Lung (tissue), 17 donors: ENCODE measurements at places on chromosomes 3 and 15. TPM values are rescaled to one million over a fixed set of nuclear protein-coding genes. Genes with fewer than 3 reads are reported as not detected.
A peak's percentile ranks its signal among the peaks of the same experiment; 100 is the strongest.

DNA sequence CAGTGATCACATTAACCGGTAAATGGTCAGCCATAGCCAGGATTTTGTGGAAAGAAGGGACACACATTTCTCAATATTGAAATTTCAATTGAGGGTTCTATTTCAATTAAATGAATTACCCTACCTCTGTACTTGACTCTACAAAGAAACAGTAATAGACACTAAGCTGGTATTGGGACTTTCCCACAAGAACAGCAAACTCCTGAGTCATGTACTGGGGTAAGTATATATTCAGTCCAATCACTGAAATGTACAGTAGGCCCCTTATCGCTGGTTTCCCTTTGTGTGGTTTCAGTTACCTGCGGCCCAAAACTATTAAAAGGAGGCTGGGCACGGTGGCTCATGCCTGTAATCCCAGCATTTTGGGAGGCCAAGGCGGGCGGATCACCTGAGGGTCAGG lies 17.6 kb downstream of the ASB14 start:
- no peaks in the 10 kb centered on the region for H3K27me3 ChIP-seq
- no peak overlapping the region for H3K4me3 ChIP-seq
- peaks cover 7% of the 10 kb centered on the region for H3K36me3 ChIP-seq
- H3K27ac ChIP-seq: no peak overlapping the region
- H3K4me1 ChIP-seq: no peaks in the 10 kb centered on the region
- no peak for DNase-seq

SLC2A2 gene
- not detected for total RNA-seq

GRCh38 chr3:14525685-14526631 lies 14.2 kb downstream of the GRIP2 start:
- no peak for DNase-seq
- H3K27me3 ChIP-seq: no peaks in the 10 kb centered on the region
- peak overlapping the region; percentile 85 for H3K27ac ChIP-seq
- H3K4me1 ChIP-seq: no peaks in the 10 kb centered on the region

- H3K27me3 ChIP-seq: peaks cover 27% of the 10 kb centered on the region
- H3K27ac ChIP-seq: peak overlapping the region; percentile 97
- H3K4me1 ChIP-seq: peaks cover 4% of the 10 kb centered on the region
- DNase-seq: peak; percentile 69
- H3K36me3 ChIP-seq: no peaks in the 10 kb centered on the region
Measured at GRCh38 chr3:160754371-160754854, 1.6 kb upstream of the PPM1L start.

GRCh38 chr3:98763076-98763475 lies at the start of gene ST3GAL6:
ST3GAL6 (plus strand) TSS chr3:98763340; CDS start chr3:98768441, 5,101 bp downstream.
- H3K4me3 ChIP-seq: peak within 1 kb of the TSS; percentile 12
- peak within 1 kb of the TSS; percentile 83 for H3K27ac ChIP-seq
- H3K4me1 ChIP-seq: peaks cover 7% of the 10 kb centered on the region
- H3K27me3 ChIP-seq: no peaks in the 10 kb centered on the region

DNA sequence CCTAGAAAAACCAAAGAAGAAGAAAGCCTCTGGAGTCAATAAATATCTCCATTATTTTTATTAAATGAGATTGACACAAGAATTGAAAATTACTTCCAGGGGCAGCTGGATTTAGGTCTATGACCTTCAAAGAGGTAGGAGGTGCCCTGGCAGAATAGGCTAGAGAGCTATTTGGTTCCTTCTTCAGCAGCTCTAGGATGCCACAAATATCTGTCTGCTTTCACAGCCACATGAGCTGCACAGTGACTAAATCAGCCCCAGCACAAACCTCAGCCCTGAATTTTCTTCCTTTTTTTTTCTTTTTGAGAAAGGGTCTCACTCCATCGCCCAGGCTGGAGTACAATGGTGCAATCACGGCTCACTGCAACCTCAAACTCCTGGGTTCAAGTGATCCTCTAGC lies 223.5 kb downstream of the ABHD5 start:
- H3K27ac ChIP-seq: no peak overlapping the region
- no peak for DNase-seq
- H3K36me3 ChIP-seq: no peaks in the 10 kb centered on the region
- no peaks in the 10 kb centered on the region for H3K27me3 ChIP-seq
- H3K4me1 ChIP-seq: no peaks in the 10 kb centered on the region

GRCh38 chr15:51108933-51109550 lies 14.3 kb upstream of the TNFAIP8L3 start:
- no peaks in the 10 kb centered on the region for H3K4me1 ChIP-seq
- H3K27me3 ChIP-seq: peaks cover 6% of the 10 kb centered on the region
- no peak for DNase-seq
- no peak overlapping the region for H3K4me3 ChIP-seq
- no peaks in the 10 kb centered on the region for H3K36me3 ChIP-seq

DNA sequence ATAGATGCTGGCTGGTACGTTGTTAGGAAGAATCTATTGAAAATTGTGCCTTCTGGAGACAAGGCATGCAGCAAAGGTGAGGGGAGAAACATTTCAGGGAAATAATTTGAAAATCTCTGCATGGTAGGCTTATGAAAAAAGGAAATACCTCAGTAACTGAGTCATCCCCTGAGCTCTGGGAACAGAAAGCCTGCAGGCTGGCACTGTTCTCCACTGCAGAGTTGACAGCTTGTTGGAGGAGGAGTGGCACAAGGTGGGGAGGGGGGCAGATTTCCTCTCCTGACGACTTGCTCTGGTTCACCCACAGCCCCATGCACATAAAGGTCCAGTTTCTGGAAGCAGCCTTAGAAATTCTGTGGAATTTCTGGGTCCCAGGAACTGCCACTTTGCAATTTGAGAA lies 179.4 kb downstream of the ABHD5 start:
- no peaks in the 10 kb centered on the region for H3K36me3 ChIP-seq
- DNase-seq: no peak
- H3K27ac ChIP-seq: no peak overlapping the region
- H3K27me3 ChIP-seq: no peaks in the 10 kb centered on the region

DNA sequence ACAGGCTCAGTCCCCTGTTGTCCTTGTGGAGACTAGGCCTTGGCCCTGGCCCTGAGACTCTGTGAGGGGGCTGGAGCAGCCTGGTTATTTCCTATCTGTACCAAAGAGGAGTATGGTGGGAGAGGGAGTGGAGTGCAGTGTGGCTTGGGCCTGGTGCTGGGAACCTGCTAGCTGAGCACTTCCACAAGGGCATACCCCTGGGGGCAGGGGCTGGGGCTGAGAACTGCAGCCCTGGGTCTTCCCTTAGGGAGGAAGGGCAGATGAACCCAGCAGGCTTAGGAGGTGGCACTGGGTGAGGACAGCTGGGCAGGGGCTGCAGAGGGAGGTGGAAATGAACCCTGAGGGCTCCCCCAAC lies 3.5 kb upstream of the CHST14 start:
- no peak for DNase-seq
- no peaks in the 10 kb centered on the region for H3K36me3 ChIP-seq
- no peak overlapping the region for H3K4me3 ChIP-seq
- peaks cover 4% of the 10 kb centered on the region for H3K4me1 ChIP-seq
- no peak overlapping the region for H3K27ac ChIP-seq

FHIT gene
- total RNA-seq: 21.3 TPM

GRCh38 chr3:55639143-55639542 lies 152.0 kb upstream of the WNT5A start:
- no peaks in the 10 kb centered on the region for H3K4me1 ChIP-seq
- no peak for DNase-seq
- H3K36me3 ChIP-seq: no peaks in the 10 kb centered on the region

GRCh38 chr3:175193815-175194518 lies 334.8 kb downstream of the NAALADL2 start:
- no peaks in the 10 kb centered on the region for H3K4me1 ChIP-seq
- no peak for DNase-seq
- no peaks in the 10 kb centered on the region for H3K36me3 ChIP-seq
- no peak overlapping the region for H3K27ac ChIP-seq
- H3K27me3 ChIP-seq: no peaks in the 10 kb centered on the region

- no peak for DNase-seq
- H3K4me3 ChIP-seq: no peak overlapping the region
- no peaks in the 10 kb centered on the region for H3K27me3 ChIP-seq
- H3K36me3 ChIP-seq: no peaks in the 10 kb centered on the region
Measured at GRCh38 chr3:155065537-155065936, 14.6 kb upstream of the MME start.
